ENCODE measurements at places on chromosomes 3 and 15.
A peak's percentile ranks its signal among the peaks of the same experiment; 100 is the strongest.

GRCh38 chr3:188948281-188948996, 223.3 kb upstream of the TPRG1 start:
- DNase-seq = no peak

GRCh38 chr3:112346491-112347122, 13.7 kb downstream of the CD200 start:
- no peak for DNase-seq

GRCh38 chr3:142618917-142619461, 22.8 kb downstream of the PLS1 start:
- DNase-seq = no peak

- DNase-seq = no peak
These were observed 48.6 kb downstream of the KLF15 start for GRCh38 chr3:126308394-126309125.

- no peak for DNase-seq
These were observed 31.6 kb downstream of the CBLB start for GRCh38 chr3:105837143-105837740.

- DNase-seq = no peak
These were observed 31.2 kb upstream of the RIOX2 start for GRCh38 chr3:98003306-98003969.

GRCh38 chr3:129028866-129029265, 27.8 kb downstream of the EFCC1 start:
- no peak for DNase-seq

DNA sequence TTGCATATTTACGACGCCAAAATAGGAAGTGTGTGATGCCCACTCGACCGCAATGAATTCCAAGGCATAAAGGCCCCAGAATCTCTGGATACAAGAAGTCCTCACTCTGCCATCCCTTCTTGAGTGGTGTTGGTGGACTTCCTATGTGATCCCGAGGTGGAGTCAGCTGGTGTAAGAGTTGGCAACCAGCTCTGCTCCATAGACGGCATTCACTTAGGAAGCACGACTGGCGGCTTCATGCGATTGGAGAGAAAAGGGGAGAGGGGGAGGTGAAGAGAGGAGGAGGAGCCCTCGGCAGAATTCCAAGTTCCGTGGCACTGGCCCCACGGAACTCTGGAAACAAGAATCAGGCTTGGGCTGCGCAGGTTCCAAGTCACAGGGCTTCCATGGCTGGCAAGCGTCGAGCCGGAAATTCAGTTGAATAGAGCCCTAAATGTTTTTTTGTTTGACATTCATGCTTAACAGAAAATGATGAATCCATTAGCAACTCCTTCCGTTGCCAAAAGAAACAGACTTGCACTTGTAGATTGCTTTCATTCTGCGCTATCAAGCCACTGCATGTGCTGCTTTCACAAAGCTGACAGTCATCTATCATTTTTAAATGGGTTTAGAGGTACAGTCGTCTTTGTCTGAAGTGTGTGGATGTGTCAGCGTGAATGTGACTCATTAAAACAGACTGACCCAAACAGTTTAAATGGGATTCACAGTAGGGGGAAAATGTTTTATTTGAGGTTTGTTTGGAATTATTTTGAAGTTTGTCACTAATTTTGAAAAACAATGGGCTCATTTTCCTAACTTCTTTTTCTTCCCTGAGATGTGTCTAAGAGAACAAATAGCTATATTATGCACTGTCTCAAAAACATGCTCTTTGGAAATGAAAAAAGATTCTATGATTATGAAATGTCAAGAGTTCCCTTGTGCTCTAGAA, 428.3 kb upstream of the ATP11B start:
- peak; percentile 84 for DNase-seq

DNA sequence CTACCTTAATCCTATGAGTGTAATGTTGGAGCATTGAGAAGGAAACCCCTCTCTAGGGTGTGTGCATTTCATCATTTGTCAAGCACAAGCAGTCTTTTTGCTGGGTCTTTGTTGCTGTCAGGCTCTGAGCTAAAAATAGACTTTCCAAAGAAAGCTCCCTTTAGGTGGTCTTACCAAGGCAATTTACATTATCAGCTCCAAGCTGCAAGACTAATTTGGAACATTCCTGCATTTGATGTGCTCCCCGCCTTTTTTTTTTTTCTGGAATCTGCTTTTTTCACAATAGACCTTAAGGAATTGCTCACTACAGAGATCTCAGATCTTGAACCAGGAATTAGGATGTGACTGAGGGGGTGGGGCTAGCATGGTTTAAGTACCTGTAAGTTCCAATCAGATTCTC, 60.6 kb upstream of the STAC start:
- DNase-seq = no peak

DNA sequence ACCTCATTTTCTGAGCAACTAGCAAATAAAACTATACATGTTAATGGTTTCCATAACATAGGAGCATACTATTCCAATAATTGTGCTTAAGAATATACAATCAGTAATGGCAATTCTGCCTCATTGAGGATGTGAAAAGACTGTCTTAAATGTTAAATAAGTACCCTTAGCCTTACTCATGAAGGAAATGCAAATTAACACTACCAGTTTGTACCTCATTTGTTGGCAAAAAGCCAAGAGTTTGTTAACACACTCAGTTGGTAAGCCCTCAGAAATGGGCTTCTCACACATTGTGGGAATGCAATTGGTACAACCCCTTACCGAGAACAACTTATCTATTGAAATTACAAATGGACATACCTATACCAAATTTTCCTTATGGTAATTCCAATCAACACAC, 9.2 kb upstream of the STT3B start:
- no peak for DNase-seq

GRCh38 chr3:134877788-134878187, 82.7 kb downstream of the EPHB1 start:
- DNase-seq = no peak

DNA sequence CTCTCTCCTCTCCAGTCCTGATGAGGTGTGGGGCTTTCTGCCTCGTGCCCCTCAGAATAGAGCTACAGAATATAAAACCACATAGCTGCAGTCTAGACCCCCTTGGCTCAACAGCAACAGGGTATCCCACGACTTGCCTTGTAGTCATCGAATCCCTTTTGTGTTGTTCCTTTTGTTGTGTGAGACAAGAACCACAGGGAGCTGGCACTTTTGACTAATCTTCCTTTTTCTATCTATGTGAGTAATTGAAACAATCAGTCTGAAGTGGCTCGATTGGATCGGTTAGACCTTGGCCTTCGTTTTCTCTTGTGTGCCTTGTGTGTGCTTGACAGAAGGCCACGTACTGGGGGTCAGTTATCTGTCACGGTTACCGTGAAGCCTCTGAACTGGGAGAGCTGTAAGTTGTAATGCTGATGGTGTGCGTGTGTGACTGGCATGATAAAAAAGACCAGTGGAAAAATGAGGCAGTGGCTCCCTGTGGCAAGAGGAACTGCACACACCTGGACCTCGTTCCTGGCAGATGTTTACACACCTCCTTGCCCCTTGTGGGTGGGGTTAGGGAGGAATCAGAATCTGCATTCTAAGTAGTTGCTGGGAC, 23.2 kb upstream of the IQCF6 start:
- no peak for DNase-seq

- no peak for DNase-seq
These were observed 45.0 kb downstream of the CCR1 start for GRCh38 chr3:46162975-46163555.

DNA sequence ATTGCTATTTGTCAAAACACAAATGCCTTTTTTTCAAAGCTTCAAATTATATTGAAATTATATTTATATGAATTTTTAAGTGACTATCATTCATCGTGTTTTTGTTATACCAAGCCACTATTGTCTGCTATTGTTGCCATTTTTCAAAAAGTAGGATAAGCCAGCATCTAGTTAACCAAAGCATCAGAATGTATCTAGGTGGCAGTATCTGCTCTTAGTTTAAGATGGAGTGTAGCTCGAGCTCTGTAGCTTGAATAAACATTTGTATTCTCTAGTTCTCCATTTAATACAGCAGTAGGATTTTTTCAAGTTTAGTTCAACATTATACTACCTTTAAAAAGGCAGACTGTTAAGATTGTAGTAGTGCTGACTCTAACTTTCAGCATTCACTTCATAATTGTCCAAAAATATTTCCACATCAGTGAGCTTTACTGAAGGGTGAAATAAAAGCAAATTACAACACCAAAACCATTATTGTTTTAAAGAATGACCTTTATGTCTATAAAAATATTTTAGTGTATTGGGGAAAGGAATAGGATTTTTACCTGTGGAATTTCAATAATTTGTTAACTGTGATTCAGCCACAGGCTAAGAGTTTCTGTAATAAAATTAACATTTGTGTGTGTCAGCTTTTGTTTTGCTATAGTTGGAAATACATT, 19.6 kb upstream of the C15orf61 start:
- no peak for DNase-seq

DNA sequence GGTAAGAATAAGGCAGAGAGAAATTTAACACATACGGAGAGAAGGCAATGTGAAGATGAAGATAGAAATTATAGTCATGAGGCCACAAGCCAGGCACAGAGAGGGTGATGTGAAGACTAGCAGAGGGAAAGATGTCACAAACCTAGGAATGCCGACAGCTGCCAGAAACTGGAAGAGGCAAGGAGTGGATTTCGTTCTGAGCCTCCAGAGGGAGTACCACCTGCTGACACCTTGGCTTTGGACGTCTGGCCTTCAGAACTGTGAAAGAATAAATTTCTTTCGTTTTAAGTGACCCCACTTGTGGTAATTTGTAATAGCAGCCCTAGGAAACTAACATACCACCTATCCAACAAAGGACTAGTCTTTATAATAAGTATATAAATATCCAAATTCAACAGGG, 5.0 kb upstream of the SGO1 start:
- no peak for DNase-seq

GRCh38 chr3:69906351-69906966, 93.1 kb upstream of the SAMMSON start:
- DNase-seq = no peak

DNA sequence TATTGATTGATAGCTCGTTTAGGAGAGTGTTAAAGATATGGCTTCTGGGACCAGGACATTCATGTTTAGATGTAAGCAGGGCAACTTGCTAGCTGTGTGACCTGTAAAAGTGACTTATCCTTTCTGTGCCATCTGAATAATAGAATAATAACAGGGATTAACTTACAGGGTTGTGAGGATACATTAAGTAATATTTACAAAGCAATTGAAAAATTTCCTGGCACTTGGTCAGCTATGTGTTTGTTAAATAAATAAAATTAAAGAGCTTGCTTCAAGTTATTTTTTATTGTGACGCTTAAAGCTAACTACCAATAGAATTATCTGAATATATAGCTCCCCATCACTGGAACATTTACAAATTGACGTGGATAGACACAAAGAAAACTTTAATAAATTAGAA, 287.9 kb upstream of the CDIN1 start:
- no peak for DNase-seq

- no peak for DNase-seq
These were observed 297.3 kb downstream of the GABRB3 start for GRCh38 chr15:26475554-26475953.

DNA sequence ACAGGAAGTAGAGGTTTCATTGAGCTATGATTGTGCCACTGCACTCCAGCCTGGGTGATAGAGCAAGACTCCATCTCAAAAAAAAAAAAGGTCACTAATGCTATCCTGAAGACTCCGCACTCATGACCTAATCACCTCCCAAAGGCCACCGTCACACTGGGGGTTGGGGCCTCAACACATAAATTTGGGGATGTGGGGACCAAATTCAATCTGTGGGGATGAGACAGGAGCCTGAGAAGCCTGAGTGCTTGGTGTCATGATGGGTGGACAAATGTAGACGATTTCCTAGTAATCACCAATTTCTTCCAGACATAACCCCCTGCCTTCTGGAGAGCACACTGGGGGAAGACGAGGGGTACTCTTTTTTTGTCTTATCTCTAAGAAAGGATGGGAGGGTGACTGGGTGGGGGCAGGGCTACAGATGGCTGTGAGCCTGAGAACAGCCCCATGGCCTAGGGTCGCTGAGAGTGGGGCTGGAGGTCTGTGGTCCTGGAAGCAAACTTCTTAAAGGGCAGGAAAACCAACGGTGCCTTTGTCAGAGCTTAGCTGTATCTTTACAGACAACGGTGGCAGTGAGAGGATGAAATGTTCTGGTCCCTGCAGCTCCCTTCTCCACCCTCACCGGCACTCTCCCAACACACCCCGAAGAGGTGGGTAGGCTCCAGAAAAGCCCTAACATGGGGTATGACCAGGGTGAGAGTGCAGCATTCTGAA, 16.6 kb upstream of the KLF13 start:
- no peak for DNase-seq

DNA sequence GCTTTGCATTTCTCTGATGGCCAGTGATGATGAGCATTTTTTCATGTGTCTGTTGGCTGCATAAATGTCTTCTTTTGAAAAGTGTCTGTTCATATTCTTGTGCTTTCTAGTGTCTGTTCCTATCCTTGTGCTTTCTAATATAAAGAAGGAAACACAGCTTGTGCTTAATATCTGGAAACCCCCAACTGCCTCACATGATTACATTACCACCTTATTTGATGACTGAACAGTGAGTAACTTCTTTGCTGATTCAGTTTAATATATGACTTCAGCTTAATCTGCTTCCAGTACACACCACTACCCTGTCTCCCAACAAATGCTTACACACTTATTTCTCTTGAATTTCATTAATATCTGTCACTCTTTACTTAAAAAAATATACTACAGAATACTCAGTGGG, 835.1 kb downstream of the EDEM1 start:
- no peak for DNase-seq

DNA sequence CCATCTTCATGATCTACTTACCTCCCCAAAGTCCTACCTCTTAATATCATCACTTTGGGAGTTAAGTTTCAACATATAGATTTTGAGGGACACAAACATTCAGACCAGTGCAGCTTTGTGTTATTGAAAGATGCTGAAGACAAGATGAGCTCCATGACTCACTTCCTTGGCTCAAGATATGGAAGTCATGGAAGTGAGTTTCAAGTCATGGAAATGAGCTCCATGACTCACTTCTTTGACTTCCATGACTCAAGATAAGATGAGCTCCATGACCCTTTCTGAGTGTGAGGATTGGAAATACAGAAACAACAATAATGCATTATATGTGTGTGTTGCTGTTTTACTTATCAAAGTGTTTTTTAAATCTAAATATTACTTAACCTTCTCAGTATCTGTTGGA, 170.2 kb upstream of the TPRG1 start:
- no peak for DNase-seq

DNA sequence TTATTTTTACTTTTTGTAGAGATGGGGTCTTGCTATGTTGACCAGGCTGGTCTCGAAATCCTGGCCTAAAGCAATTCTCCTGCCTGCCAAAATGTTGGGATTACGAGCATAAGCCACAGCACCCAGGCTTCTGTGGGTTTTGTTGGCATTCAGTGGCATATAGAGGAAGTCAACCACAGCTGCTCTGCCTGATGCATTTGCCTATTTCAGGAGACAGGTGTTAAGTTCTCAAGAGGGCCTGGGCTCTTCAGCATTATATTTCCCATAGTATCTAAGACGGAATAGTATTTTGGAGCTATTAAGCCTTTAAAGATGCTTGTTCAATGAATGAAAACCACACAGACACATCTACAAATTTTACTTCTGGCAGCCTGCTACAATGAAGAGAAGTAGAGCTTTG, 73.5 kb upstream of the CSPG5 start:
- peak; percentile 33 for DNase-seq

DNA sequence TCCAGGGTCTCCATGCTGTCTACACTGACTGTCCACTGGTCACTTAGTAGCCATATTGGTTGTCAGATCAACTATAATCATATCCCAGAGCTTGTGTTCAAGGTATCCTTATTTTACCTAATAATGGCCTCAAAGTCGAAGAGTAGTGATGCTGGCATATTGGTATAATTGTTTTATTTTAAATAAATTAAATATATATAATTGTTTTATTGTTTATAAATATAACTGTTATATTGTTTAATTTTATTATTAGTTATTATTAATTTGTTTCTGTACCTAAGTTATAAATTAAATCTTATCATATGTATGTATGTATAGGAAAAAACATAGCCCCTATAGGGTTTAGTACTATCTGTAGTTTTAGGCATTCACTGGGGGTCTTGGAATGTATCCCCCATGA, 205.0 kb downstream of the FOXP1 start:
- no peak for DNase-seq

All from NCI-H187 treated with DMSO at 0.1 percent for 48 hours (cell line).